Heart right ventricle (tissue), 16 donors: ENCODE measurements at places on chromosomes 6 and 20.

DNA sequence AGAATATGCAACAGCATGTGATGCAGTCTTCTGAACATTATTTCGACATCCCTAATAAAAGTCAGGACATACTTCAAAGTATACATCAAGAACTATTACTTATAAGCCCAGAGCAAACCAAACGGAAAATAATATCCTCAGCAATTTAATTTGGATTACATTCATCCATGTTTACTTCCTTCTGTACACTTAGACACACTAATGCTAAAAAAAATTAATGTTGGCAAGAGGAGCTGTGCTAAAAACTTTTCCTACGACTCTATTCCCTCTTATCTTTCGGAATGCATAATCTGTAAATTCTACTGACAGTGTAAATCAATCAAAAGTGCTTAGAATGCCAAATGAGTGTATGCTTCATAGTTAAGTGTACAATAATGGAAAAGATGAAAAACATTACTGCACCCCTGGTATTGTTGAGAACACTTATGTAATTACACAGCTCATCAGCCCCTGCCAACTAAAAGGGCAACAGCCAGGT, 301.2 kb upstream of the HSF2 start:
- DNase-seq, result no peak

- no peak for DNase-seq
Observed at GRCh38 chr20:10853176-10853575, 179.4 kb upstream of the JAG1 start.

GRCh38 chr6:118318648-118319047, 229.4 kb upstream of the PLN start:
- DNase-seq, result no peak

DNA sequence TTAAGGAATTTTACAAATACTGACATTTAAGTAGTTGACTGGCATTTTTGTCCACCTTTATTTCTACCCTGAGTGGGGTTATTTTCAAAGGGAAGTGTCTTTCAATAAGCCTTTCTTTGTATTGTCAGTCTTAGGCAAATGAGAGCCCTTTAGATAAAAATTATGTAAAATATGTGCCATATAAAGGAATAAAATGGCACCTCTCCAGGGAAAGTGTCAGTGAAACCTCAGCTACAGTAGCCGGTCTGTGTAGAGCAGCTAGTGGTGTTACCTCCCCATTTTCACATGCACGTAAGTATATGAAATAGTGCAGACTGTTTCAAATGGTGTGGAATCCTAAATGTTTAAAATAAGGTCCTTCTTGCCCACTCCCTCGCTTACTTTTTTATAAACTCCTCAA, 5.0 kb downstream of the FAM217B start:
- no peak for DNase-seq
